ENCODE measurements at places on chromosomes 12 and 14.

DNA sequence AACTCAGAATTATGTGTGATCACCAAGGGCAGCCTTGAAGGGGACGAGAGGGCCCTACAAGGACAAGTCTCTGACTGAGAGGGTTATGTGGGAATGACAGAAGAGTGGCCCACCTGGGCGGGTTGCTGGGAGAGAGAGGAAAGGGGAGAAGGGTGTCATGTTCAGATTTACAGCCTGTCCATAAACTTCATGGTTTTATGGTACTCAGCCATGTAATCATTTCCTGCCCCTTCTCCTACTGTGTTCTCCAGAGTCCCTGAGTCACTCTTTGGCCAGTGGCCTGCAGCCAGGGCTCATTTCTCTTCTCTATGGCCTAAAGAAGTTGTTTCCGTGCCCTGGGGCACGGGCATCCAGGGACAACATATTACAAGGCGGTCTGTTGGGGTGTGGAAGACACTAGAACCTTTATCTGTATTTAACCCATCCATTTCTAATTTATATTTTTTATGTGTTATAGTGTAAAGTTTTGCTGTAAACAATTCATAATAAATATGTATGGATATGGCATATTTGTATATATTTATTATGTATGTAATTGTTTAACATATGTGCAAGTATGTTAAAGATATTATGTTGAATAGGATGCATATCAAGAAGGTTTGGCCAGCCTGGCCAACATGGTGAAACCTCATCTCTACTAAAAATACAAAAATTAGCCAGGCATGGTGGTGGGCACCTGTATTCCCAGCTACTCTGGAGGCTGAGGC is 26.9 kb downstream of the DDX47 start:
- DNase-seq = no peak

GRCh38 chr14:103819503-103820307 is 27.7 kb downstream of the PPP1R13B start:
- DNase-seq = no peak

GRCh38 chr14:64478634-64479250 is 13.4 kb downstream of the AKAP5 start:
- DNase-seq = no peak

DNA sequence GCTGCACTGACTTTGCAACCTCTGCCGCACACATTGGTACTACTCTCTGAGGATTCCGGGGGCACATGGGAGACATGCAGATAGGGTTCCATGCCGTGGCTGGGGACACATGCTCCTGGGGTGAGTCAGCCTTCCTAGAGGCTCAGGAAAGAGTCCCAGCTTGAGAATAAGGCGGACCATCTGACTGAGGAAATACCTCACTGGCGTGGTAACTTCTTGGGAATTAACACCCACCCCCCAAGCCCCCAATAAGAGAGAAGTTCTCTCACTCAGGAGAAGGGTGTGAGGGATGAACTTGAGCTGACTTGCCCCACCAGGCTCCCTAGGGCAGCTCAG is 23.2 kb downstream of the PLXNC1 start:
- DNase-seq = no peak

- DNase-seq = no peak
Observed at GRCh38 chr14:68245146-68246073, 425.8 kb downstream of the RAD51B start.

- no peak for DNase-seq
Observed at GRCh38 chr12:95487024-95487423, 13.1 kb downstream of the METAP2 start.

DNA sequence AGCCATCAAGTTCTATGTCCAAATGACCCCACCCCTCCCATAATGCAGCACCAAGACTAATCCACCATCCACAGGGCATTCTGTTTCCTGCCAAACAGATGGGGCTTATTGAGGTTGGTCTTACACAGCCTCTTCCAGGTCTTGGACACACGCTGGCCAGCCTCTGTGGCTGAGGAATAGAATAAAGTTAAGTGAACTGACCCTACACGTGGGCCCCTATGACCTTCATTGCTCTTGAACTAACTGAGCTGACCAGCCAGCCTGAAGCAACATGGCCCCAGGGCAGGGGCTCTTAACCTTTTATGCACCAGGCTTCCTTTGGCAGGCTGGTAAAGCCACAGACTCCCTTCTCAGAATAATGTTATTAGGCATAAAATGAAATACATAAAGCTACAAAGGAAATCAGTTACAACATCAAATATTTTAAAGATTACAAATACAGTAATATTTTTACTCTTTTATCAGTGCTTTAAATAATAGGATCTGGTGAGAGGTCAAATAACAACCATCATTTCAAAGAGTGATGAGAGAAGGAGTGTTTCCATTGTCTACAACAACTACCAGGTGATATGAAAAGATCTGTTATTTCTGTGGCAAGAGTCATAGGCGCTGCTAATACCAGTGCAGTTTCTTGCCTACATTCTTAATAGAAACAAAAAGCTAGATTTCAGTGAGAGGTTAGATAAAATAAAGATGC is 192.9 kb upstream of the NUDT4 start:
- DNase-seq = no peak

DNA sequence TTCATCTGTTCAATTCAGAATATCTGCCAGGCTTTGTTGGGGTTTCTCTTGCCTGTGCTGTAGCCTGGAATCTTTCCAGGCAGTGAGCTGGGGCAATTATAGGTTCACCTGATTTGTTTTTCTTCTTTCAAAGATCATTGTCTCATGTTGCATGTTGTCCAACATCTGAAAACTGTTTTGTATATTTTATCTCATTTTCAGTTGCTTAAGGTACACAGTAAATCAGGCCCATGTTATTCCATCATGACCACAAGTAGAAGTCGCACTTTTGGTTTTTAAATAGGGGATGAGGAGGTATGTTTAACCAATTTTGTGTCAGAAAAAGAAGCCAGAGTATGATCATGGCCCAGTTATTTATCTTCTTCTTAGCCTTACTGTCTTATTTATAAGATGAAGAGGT is 24.9 kb upstream of the FUT8 start:
- no peak for DNase-seq

- DNase-seq = no peak
Observed at GRCh38 chr12:120183211-120183631, 11.3 kb downstream of the GCN1 start.

- no peak for DNase-seq
Observed at GRCh38 chr12:127770118-127770517, 496.9 kb upstream of the TMEM132C start.

DNA sequence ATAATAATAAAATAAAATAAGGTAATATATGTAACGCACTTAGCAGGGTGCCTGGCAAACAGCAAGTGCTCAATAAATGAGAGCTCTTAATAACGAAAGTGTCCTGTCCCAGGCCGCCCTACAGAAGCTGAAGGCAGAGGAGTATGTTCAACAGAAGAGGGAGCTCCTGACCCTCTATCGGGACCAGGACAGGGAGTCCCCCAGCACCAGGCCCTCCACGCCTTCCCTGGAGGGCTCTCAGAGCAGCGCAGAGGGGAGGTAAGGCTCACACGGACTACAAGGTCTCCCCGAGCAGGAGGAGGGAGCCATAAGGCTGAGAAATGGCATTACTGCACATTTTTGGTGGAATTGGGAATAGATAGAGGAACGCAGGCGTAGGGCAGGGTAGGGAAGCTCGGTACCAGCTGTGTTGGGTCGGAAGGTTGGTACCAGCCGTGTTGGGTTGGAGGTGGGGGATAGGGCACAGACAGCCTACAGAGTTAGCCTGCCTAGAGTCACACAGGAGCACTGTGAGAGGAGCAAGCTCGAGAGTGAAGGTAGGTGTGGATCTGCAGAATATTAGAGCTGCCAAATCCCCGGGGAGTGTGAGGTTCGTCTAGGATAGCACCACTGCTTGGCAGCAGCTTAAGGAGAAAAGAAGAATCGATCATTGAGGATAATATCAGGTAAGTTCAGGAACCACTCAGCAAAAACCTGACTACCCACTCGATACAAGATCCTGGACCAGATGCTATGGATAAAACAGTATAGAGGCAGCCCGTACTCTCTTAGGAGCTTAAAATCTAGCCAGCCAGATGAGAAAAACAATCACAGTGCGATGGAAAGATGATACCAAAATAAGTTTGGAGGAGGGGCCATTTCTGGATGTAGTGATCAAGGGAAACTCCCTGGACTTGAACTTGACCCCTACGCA is 15.3 kb downstream of the TNFRSF1A start:
- no peak for DNase-seq

- no peak for DNase-seq
Observed at GRCh38 chr12:97680751-97681150, 218.1 kb downstream of the RMST start.

DNA sequence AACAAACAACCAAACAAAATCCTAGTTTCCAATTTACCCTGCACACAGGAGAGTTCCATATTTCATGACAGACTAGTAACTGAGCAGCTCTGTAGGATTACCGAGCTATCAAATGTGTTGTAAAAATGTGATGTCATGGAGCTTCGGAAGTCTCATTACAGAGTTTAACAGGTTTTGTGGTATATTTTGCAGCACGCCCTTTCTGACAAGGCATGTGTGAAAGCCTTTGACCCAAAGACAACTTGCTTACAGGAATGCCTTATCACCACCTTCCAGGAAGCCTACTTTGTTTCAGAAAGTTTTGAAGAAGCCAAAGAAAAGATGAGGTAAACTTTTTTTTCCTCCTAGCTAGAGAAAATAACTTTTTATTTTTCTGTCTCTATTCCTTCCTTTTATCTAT is 92.4 kb downstream of the TPH2 start:
- no peak for DNase-seq

- DNase-seq = no peak
Observed at GRCh38 chr12:45712319-45712718, 17.2 kb upstream of the ARID2 start.

DNA sequence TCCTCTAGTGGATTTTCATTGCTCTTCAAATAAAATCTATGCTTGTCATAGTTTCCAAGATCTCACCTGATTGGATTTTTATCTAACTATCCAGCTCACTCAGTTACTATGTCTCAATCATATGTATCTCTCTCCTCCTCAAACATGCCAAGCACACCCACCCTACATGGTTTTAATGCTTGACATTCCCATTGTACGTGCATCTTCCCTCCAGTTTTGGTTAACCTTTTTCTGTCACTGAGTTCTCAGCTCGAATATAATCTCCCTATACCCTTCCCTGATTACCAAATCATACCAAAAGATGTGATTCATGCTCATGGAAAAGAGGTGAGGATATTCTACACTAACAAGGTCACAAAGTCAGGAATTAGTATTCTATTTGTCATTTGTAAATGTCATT is 12.0 kb upstream of the PTPRQ start:
- no peak for DNase-seq

- no peak for DNase-seq
Observed at GRCh38 chr14:65805113-65805473, 392.6 kb downstream of the FUT8 start.

DNA sequence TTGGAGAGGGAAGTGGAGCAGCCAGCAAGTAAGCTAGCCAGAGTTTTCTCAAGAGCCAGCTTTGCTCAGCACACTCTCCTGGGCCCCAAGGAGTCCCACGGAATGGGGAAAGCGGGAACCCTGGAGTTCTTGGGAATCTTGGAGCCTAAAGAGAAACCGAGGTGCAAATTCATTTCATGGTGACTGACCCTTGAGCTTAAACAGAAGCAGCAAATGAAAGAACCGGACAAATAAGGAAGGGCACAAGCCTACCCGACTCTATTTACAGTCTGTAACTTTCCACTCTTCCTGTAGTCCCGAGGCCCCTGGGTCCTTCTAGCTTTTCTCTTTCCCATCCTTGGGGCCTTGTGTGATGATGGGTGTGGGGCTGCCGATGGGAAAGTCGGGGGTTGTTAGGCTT is 18.1 kb upstream of the TIGAR start:
- DNase-seq = no peak

- DNase-seq = no peak
Observed at GRCh38 chr14:81715731-81716130, 182.1 kb upstream of the SEL1L start.

DNA sequence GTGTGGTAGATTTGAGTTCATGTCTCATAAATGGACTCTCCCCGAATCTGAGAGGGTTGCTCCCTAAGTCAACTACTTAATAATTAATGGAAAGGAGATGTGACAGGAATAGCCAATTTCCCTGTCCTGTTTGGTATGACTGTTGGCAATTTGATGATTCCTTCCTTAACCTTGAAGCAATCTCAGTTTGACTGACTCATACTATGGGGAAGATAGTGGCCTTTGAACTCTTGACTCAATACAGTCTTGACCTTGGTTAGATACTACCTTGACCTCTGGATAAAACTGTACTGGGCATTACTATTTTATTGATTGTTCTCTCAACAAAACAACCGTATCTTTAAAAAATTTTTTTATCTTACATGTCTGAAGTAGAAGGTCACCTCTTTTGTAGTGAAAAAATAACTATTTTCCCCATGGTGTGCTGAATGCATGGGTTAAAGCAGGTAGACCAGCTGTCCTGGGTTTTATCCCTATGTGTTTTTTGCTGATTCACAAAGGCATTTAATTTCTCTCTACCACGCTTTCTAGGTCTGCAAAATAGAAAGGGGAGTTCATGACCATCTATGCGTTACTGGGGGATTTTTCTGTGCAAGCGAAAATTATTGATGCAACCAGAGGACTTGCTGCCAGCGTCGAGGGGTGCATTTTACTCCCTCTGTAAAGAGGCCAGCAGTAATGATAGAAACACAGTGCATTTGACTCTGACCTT is 80.1 kb downstream of the ETV6 start:
- no peak for DNase-seq

- DNase-seq = no peak
Observed at GRCh38 chr12:127270193-127270592, 996.8 kb upstream of the TMEM132C start.

DNA sequence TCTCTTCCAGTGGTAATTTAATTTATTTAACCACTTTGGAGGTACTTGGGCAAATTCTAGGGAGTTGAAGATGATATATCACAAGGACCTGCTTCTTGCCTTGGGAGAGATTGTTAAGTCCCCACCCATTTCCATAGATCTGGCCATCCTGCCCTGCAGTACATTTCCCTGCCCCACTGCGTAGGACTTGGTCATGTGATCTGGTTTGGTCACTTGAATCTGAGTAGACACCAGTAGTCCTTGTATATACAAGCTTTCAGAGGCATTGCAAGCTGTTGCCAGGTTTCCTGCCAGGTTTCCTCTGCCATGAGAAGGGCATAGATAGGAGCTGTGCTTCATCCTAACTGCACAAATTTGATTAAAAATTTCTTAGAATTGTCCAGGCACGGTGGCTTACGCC is 200.0 kb downstream of the ADAMTS20 start:
- DNase-seq = no peak

- DNase-seq = no peak
Observed at GRCh38 chr14:52706286-52706685, 714 bp upstream of the PSMC6 start.

- DNase-seq = no peak
Observed at GRCh38 chr14:61296719-61297502, 15.8 kb upstream of the TMEM30B start.

DNA sequence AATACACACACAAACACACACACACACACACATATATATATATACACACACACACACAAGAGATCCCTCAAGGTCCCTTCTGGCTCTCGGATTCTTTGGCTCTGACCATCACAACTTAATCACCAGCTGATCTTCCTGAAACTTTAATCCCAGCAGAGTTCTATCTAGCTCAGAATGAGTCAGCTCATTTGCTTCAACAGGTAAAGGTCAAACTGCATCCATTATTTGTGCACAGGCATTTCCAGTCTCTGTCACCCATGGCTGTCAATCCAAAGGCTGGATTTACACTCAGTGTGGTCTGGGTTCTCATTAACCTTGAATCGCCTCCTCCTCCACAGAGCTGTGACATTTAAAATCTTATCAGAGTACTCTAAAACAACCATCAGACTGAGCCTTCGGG is 113.3 kb upstream of the TMPO start:
- DNase-seq = no peak

Measured in C1 segment of cervical spinal cord (tissue), 14 donors.